EL (cell line): ENCODE measurements at places on chromosomes 7 and 10.

- DNase-seq = no peak
These were observed 76.3 kb upstream of the GSDME start for GRCh38 chr7:24833549-24833948.

GRCh38 chr7:150468241-150468640 is 17.8 kb downstream of the GIMAP8 start:
- no peak for DNase-seq

- DNase-seq = no peak
These were observed 18.3 kb downstream of the CPED1 start for GRCh38 chr7:121006711-121007315.

DNA sequence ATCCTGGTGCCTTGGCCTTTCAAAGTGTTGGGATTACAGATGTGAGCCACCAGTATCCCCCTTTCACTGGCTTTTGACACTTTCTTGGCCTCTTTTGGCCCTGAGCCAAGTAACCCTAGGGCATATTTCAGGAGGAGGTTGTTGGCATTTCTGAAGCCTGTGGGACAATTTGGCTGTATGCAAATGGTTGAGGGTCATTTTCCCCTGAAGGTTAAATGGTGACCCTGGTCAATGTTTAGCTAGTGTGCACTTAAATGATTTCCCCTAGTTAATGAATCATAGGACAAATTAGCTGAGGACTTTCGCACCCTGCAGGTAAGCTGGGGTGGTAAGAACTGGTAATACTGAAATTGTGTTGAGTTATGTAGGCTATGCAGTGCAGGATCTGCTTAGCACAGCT is 660.5 kb downstream of the LRMDA start:
- DNase-seq = no peak

DNA sequence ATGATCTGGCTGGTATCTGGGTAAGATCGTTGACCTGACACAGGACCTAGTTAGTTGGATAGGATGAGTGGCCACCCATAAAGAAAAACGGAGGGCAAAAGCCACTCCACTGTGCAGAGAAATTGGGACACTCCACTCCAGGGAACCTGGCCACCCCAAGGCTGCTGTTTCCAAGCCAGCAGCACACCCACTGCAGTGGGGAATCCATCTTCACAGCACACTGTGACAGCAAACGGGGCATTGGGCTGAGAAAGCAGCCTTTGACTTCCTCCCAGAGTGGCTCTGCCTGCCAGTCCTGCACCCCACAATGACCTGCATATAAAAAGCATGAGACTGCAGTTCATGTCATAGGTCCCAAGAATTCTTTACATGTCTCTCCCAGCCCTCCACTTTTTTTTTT is 52.9 kb downstream of the MTPN start:
- DNase-seq = peak; percentile 9
